ENCODE measurements at places on chromosomes 13 and 19. TPM values are rescaled to one million over a fixed set of nuclear protein-coding genes. Genes with fewer than 3 reads are reported as not detected.

The TDRD12 gene
- total RNA-seq, result 0.19 TPM

The EDNRB gene
- total RNA-seq, result 27.0 TPM

The KLK8 gene
- not detected for total RNA-seq

The ZNF799 gene
- 5.6 TPM for total RNA-seq

The SSC5D gene
- total RNA-seq, result 0.57 TPM

The S1PR4 gene
- total RNA-seq, result 1.6 TPM

The HCST gene
- not detected for total RNA-seq

The TRPM4 gene
- 33.6 TPM for total RNA-seq

The CD22 gene
- 0.19 TPM for total RNA-seq

Measured in vein endothelial cell (primary cell).